ENCODE measurements at places on chromosomes 2 and 18.

- no peak for DNase-seq
Observed at GRCh38 chr2:98050070-98050469, 36.9 kb upstream of the VWA3B start.

GRCh38 chr2:33071591-33071990, 124.8 kb downstream of the LTBP1 start:
- no peak for DNase-seq

DNA sequence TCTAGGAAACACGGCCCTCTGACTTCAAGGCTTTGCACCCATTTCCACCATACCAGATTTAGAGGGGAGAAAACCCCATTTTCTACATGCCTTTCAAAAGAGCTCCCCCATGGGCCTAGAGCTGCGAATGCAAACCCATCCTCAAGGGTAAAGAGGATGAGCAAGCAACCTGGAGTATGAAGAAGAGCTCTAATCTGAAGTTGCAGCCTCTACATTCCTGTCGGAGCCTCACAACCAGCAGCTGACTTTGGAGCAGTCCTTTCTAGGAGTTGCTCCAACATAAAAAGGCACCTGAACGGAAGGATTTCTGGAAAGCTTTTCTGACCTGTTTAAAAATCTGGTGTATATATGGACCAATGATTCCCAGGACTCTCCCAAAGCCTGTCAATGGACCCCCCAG, 81.4 kb upstream of the POMC start:
- DNase-seq: no peak

- DNase-seq: no peak
Observed at GRCh38 chr2:27964067-27964466, 73.5 kb downstream of the BABAM2 start.

DNA sequence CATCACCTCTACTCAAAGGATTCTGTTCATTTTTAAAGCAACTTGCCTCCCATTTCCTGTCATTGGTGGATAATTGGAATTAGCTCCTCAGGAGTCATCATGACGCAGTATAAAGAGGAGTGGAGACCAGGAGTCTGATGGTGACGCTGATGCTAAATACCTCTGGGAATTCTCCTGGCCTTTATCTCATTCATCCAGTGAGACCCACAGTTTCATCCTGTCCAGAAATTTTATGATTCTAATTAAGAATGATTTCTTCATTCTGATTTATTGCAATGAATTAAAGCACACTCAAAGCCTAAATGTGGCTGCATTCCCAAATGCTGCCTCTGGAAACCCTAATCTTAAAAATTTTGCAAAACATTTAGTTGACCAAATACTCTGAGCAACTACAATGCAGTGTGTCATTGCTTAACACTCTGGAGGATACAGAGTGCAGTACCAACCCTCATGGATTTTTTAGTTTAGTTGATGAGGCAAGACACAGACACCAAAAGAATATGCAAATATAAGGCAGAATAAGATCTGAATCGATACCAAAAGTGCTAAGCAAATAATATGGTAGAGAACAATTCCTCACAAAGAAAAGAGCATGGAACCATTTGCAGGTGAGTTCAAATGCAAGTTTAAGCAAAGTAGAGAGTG, 236.2 kb downstream of the ETAA1 start:
- no peak for DNase-seq

DNA sequence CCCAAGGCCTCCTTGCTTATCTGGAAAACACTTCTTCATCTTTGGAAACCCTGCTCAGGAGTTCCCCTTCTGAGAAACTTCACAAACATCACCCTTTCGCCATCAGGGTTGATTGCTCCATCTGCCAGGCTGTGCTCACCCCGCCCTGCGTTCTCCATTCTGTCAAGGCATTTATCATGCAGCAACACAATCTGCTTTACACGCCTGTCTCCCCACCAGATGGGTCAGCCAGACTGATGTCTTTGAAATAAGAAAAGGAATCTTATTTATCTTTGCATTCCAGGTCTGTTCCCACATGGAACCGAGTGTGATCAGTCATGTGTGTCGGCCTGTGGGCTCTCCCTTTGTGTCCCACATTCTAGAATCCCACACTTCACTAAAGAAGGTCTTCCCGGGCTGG, 110.0 kb upstream of the ARL4C start:
- DNase-seq: no peak

DNA sequence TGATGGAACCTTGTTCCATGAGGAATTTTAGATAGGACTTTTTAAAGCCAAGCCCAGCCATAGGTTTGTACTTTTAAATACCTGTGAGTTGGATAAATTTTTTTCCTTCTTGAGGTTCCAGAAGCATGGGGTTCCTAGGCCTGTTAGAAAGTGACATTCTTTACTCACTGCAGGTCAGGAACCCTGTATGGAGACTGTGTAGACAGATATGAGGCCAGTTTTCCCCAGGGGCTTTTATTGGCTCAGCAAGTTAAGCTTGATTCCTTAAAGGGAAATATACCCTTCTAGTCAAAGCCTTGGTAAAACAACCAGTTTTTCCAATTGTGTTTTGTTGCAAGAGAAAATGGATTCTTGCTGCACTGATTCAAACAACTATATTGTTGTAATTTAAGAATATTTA, 38.4 kb upstream of the GMCL1 start:
- DNase-seq: no peak

DNA sequence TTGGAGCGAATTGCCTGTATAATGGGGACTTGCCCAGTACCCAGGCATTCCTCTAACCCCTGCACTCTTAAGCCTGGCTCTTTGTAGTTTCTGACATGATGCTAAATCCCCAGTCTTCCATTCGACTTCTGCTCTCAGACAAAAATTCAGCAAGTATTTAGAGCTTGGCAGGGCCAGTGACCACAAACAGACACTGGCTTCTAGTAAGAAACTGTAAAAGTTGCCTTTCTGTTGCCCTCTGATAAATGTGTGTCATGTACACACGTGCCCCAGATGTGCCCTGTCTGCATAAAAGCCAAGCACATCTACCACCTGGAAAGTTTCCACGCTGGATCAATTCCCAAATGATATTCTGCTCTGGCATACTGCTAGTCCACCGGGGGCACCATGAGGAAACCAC, 18.0 kb downstream of the PAX3 start:
- DNase-seq: no peak

- no peak for DNase-seq
Observed at GRCh38 chr2:71592181-71592711, 138.9 kb downstream of the DYSF start.

- DNase-seq: peak; percentile 44
Observed at GRCh38 chr2:104853534-104854497, at the start of gene POU3F3. TSS of gene POU3F3 (plus strand) at chr2:104854115. CDS start at chr2:104855511, 1,396 bp downstream.

GRCh38 chr2:108593547-108594098, 59.4 kb downstream of the LIMS1 start:
- no peak for DNase-seq

GRCh38 chr18:58419587-58420199, 209.2 kb downstream of the ALPK2 start:
- DNase-seq: no peak

- no peak for DNase-seq
Observed at GRCh38 chr18:76354348-76354747, 140.7 kb downstream of the ZNF516 start.

DNA sequence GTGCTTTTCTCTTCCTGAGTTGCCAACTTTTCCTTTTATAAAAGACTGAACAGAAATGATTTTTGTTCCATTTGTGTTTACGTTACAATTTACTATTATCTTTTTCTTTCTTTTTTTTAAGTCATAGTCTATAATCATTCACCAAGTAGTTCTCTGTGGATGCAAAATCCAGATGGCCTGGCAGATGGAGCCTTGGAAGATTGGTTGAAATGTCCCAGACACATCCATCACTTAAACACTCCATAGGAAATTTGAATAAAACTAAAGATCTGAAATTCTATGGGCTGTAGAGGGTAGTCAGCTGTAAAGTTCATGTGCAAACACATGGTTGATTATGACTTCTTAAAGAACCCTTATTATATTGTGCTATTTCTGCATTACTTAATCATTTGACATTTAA, 164.8 kb upstream of the DOCK10 start:
- no peak for DNase-seq

DNA sequence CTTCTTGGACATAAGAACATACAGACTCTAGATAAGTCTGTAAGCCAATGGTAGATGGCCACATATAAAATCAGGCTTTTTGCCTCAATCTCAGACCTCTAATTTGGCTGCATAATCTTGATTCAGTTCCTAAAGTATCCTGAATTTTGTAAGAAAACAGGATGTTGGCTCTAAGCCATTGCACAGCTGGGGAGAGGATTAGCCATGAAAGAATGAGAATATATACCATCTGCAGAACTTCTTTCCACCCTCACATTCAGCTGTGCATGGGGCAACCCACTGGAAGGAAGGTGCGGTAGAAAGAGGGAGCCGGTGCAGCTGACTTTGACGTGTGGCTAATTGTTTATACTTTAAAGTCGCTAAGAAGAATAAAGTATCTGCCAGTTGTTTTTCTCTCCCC, 1061.6 kb upstream of the FAM98A start:
- no peak for DNase-seq

- no peak for DNase-seq
Observed at GRCh38 chr18:69727912-69728572, 219.6 kb downstream of the CD226 start.

GRCh38 chr2:153626676-153627075, 148.1 kb upstream of the RPRM start:
- no peak for DNase-seq

- DNase-seq: no peak
Observed at GRCh38 chr18:63365876-63366212, 1.2 kb downstream of the KDSR start.

- DNase-seq: no peak
Observed at GRCh38 chr2:194925742-194926141, 731.3 kb upstream of the SLC39A10 start.

DNA sequence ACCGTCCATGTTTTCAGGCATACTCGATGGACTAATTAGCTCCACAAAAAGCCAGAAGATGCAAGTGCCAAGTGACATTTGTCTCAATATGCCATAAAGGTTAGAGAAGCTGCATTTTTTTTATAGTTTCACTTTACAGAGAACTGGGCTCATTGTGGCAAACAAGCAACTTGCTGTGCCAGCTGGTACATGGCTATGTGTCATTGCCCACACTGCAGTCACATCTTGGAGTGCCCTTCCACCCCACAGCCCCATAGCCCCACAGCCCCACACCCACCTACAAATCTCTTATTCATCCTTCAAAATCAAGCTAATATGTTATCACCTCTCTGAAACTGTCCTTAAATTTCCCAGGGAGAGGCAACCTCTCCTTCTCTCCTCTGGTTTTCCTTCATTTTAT, 451.9 kb downstream of the ARHGAP15 start:
- no peak for DNase-seq

DNA sequence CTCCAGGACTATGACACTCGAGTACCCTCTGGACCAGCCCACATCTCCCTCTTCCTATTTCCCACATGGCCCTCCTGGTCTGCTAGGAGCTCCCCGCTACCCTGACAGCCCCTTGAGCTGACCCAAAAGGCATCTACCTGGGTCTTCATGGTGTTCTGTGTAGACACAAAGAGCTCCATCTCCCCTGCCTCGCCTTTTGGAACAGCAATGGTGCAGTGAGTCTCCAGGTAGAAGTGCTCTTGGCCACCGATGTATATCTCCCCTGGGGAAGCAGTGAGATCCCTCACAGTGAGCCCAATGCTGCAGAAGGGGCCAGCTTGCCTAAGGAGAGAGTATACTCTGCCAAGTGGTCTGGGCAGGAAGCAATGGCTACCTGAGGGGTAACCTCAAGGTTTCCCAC, 47.8 kb downstream of the XDH start:
- DNase-seq: no peak

Measured in AG09319 (cell line).